Stimulated activated CD4-positive, alpha-beta T cell treated with anti-CD3 and anti-CD28 coated beads, TNF-alpha, amount 100 ng/mL, for 48 hours (primary cell): ENCODE measurements at places on chromosomes 1 and 21.

DNA sequence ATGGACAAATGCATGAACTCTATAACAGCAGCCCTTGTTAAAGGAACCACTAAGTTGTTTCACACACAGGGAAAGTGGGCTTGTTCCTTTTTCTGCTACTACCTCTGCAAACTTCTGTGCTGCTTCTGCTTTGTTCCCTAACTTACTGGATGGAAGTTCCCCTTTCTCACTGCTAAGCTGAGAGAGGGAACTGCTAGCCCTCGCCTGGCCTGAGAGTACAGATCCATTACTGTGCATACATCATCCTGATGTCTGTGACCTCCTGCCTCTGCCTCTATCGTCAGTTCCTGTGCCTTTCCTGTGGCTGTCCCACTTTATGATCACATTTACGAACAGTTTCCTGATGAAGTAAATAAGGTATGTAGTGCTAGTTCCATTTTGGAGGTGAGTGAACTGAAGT, 3.5 kb downstream of the GNAT2 start:
- DNase-seq: no peak

GRCh38 chr1:16420424-16421118, 16.7 kb downstream of the SPATA21 start:
- peak; percentile 59 for DNase-seq

DNA sequence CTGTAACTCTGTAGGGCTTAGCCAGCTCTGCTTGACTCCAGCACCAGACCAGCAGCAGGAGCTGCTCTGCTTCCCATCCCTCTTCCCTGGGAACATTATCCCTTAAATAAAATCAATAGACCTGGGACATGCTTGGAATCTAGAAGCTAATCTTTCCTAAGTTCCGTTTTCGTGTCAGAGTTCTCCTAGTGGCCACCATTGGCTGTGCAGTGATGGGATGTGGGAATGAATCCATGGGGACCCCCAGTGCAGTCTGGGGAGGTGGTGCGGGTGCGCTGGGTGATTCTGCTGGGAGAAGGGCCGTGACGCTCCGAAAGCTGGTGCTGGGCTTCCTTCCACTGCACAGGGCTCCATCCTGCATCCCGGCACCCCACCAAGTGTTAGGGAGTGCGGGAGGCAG, 202.7 kb downstream of the CAMTA1 start:
- no peak for DNase-seq

- DNase-seq: no peak
Measured at GRCh38 chr1:214370615-214371014, 89.7 kb downstream of the SMYD2 start.

- no peak for DNase-seq
Measured at GRCh38 chr1:14765773-14766172, 167.3 kb downstream of the KAZN start.

GRCh38 chr1:203441766-203442165, 33.8 kb upstream of the PRELP start:
- no peak for DNase-seq

DNA sequence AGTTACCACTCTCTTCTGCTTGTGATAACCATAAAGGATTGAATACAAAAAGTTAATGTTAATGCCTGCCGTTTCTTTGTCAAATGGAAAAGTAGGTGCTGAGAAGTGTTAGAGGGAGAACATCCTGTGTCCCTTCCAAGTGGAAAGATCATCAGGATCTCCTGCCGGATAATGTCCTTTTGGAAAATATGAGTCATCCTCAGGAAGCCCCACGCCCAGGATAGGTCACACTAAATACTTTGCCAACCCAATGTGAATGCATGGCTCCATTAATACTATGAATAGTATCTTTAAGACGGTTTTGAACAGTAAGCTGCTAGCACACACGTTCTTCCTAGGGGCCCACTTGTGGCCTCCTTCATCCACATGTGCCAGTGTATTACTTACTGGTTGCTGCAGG, 279.5 kb downstream of the ZNF326 start:
- DNase-seq: no peak

GRCh38 chr21:45103971-45104520, 29.7 kb downstream of the ADARB1 start:
- no peak for DNase-seq

GRCh38 chr1:198326915-198327314, 170.1 kb downstream of the NEK7 start:
- no peak for DNase-seq

DNA sequence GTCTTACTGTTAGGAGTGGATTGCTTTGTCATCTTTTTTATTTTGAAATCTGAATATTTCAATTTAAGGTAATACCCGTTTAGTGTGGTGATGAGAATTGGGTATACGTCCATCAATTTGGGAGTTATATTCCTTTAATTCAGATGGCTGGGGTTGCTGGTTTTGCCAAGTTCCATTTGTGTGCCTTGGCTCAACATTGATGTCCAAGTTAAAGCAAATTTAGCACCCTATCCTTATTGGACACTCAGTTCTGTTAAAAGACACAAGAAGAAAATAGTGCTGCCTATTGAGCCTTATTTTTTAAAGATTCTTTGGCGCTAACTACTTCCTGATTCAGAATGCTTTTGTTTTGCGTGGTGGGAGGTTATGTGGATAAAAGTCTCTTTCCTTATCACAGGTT, 40.6 kb downstream of the CAMTA1 start:
- DNase-seq: no peak

GRCh38 chr1:183920651-183921050, 115.7 kb downstream of the RGL1 start:
- no peak for DNase-seq

DNA sequence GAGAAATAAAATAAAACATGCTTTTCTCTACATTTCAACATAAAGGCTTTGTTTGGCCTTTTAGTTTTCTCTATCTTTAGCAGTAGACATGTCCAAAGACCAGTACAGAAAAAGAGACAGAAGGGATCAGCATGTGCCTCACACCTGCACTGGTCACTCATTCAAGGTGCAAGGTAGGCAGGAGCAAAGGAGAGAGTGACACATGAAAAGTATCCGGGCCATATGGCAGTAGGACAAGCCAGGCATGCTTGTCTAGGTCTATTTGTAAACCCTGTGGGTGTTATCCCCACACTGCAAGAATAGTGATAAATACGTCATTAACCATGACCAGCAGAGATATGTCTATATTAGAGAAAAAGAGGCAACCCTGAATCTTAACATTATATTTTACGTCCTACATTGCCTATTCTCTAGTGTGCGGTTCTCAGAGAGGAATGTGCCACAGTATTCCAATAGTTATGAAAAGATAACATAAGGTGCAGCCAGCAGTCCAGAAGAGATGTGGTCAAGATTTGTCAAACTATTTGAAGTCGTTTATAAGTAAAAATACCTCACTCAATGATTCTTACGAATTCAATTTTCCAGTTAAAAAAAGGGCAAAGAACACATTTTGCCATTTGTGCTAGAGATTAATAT, 32.1 kb downstream of the PRRX1 start:
- DNase-seq: no peak

GRCh38 chr1:37514350-37515184, at the start of gene MEAF6:
Gene MEAF6 (minus strand): TSS chr1:37514766. CDS start chr1:37514746, 20 bp downstream.
- peak; percentile 64 for DNase-seq

DNA sequence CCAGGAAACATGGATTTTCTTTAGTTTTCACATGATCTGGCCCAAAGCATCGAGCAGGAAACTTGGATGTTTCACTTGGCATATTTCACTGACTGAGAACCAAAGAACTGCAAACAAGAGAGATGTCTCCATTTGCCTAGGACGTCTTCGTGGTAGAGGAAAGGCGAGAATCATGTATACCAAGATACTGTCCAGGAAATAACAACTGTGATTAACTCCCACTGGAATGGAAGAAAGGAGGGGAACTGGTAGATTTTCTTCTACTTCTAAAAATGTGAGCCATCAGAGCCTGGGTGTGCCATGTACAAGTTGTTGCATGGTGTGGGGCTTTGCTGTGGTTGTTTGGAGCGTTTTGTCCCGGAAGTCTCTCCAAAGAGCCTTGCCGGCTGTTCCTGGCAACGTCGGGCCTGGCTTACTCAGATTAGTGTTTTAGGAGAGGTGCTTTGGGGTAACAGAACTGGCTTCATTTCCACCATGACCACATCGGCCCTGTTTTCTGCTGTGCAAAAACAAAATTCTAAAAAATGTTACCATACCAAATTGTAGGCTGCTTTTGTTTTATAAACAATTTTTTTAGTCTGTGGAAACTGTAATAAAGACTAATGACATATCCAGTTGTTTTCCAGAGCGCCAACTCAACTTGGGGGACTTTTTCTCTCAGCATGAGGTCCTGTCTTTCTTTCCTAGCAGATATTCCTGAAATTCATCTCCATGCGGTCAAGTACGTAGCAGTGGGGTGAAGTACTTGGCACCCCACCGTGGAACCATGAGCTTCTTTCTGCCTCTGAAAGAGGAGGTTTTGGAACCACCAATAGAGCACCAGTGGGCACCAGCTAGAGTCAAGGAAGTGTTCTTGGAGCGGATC, 118.3 kb downstream of the TM2D1 start:
- no peak for DNase-seq

DNA sequence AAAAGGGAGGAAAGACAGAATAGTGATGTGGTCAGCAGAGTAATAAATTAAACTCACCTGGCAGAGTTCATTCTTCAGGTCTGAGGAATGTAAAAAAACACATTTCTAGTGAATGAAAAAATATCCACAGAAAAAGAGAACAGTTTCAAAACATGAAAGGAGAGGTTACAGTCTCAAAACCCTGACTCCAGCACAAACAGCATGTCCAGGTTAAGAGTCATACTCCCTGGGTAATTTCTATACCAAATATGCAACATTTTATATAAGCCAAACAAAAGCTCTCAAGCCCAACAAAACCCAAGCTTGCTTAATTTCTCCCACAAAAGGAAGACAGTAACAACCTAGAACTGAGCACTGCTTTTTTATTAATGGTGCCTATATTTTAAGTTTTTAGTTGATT, 173.0 kb downstream of the NTMT2 start:
- no peak for DNase-seq

GRCh38 chr1:223269006-223269405, 95.0 kb downstream of the SUSD4 start:
- DNase-seq: no peak

DNA sequence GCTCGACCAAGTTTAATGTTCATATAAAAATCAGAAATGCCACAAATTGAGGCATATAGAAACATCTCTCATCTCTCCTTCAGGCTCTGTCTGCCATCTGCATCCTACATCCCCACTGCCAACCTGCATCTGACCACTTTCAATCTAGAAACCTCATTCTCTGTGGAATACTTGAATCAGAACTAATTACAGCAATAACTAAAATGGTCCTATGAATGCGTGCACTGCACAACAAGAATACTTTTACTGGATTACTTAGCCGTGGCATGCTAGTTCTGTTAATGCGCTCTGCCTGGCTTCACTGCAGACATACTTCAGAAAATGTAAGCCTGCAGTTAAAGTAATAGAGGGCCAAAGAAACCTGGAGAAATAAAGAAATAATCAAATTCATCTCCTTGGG, 89.8 kb upstream of the NR5A2 start:
- DNase-seq: no peak

DNA sequence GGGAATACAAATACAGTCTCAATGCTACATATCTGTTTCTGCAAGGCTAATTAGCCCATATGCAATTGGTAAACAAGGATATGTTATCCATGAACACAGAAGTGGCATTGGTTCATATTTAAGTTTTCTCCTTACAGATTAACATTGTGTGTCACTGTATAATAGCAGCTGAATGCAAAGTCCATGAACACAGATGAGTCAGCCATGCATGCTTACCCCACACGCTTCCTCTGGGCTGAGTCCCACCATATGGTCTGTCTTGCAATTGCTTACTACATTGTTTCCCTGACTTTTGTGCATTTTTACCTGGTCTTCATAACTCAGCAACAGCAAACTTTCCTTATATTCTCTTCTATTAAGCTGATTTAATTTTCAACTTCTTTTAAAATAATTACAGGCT, 41.5 kb upstream of the TSNAX start:
- no peak for DNase-seq

GRCh38 chr1:89911191-89911991, 83.5 kb upstream of the ZNF326 start:
- no peak for DNase-seq

DNA sequence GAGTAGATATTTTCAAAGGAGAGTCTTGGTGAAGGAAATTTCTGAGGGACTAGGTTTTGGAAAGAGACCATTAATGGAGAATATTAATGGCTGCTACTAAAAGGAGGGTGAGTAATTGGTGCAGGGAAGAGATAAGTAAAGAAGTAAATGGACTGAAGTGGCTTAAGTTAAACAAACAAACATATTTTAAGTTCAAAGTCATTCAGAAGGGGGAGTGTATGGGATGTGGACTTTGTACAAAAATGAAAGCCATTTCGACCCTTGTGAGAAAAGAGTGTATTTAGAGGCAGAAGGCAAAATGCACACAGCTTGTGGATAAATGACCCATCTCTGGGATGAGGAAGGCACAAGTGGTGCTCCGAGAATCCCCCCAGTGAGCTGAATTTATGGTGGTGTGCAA, 171.7 kb downstream of the BACH1 start:
- no peak for DNase-seq

DNA sequence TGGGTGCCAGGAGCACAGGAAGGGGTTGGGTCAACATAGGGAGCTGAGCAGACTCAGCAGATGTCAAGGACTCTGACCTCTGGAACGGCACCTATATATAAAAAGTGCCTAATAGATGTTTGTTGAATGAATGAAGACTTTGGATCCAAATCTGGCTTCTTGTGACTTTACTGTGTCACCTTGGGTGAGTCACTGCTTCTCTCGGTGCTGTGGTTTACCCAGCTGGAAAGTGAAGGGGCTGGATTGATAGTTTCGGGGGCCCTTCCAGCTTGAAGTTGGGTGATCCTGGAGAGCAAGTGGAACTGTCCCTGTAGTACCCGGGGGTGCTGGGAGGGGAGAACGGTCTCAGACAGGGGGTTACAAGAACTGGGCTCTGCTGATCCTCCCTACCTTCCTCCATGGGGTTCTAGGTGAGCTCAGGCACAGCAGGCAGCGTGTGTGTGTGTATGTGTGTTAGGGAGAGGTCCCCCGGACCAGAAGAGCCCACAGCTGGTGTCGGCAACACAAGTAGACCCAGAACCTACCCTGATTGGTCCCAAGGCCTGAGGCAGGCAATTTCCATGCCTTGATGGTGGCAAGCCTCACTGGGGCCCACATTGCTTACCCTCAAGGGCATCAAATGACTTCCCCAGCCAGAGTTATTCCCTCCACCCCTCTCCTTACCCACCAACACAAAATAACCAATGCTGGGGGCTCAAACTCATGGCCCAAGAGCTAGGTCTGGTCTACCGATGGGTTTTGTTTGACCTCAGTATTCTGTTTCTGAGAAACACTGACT, 5.5 kb upstream of the PADI1 start:
- DNase-seq: no peak

- no peak for DNase-seq
Measured at GRCh38 chr1:160438935-160439334, 38.6 kb downstream of the VANGL2 start.

GRCh38 chr1:227557962-227558725, 5.2 kb upstream of the ZNF678 start:
- DNase-seq: no peak

DNA sequence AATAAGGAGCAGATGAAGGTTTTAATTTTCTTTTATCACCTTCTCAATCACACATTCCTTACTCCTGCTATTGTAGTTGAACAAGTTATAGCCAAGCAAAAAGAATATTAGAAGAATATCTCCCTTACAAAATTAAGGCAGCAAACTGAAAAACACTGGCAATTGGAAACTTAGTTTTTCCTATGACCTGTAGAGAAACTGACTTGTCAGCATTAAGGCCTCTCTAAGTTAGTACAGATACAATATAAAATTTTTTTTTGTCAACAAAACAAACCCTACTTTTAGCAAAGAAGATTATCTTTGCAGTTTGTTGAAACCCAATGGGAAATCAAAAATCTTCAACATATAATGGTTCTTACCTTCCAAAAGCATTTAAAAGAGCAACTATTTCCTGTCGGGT, 61.3 kb downstream of the ERO1B start:
- DNase-seq: no peak

- no peak for DNase-seq
Measured at GRCh38 chr1:8357329-8358101, 39.6 kb downstream of the SLC45A1 start.
